ENCODE measurements at places on chromosomes 5 and 9.

GRCh38 chr9:108859459-108860114 lies 2.5 kb upstream of the ACTL7A start:
- no peak for DNase-seq

DNA sequence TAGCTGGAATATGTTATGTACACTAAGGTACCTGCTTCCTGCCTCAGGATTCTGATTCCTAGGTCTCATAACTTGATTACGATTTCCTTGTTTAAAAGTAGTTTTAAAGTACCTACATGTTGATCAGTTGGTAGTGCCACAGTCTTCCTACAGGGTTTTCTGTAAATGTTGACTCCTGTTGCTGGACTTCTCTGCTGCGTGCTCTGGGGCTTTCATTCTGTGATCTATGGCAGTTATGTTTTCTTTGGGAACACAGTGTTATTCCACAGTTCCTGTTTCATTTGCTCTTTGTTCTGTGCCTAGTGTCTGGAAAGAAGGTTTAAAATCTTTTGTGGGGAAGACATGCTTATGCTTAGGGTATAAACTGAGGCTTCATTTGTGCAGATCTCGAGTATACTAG lies 343.5 kb downstream of the PLK2 start:
- DNase-seq, result no peak

DNA sequence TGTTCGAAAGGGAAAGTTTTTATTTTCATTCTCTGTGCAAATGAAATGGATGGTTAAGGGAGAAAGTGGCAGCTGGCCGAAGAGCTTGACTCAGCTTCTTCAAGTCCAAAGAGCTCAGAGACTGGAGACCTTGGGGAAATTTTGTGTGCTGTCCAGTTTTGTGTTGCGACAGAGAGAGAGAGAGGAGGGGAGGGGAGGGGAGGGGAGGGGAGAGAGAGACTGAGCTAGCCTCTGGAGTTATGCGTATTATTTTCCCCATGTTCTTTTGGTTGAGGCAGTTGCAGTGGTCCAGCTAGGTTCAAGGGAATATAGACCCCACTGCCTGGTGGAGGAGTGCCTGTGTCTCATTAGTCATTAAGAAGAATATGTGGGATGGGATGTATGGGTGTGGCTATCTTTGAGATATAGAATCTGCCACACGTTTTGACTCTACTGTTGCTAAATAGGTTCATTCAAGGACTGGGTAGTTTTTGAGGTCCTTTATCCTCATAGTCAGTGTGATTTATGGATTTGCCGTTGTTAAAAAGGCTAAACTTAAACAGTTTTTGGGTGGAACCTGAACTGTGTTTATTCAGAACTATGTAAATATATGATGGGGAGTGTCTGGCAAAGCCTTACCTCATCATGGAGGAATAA lies 69.7 kb downstream of the ARHGAP26 start:
- DNase-seq, result no peak

GRCh38 chr9:16727452-16728136 lies 142.9 kb downstream of the BNC2 start:
- no peak for DNase-seq

- no peak for DNase-seq
Measured at GRCh38 chr9:72839085-72839484, 113.8 kb downstream of the ALDH1A1 start.

GRCh38 chr9:34380034-34380510 lies 3.4 kb upstream of the MYORG start:
- no peak for DNase-seq

GRCh38 chr9:94802793-94803192 lies 76.3 kb downstream of the AOPEP start:
- no peak for DNase-seq

DNA sequence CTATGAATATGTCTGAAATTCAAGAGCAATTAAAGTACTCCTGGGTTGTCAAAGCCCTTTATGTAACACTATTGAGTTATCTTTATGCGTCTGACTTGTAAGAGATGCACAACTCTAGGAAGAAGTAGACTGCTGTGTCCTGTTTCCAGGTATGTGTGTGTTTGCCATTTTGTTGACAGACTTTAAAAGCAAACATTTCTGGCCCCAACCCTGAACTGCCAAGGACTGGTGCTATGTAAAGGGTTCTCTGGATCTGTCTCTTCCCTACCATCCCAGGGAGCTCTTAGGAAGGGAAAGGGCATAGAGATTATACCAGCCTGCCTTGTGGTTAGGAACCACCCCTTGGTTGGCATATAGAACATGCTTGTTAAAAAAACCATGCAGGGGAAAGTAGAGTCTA lies 12.1 kb downstream of the SLC22A5 start:
- DNase-seq, result no peak

DNA sequence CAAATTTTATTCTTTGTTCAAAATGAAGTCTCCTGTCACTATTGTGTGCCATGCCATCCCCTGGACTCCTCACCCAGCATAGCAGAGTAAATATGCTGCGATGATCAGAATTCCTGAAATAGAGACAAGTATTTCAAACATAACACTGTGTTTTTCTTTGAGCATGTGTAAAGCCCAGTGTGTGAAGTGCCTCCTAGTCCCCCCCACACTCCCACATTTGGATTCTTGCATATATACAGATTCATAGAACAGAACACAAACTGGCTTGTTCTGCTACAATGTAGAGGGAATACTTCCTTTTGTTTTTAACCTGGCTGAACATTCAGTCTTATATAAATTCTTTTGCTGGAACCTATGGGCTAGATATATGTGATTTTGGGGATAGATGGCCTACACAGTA lies 84.9 kb downstream of the NUDT12 start:
- no peak for DNase-seq

DNA sequence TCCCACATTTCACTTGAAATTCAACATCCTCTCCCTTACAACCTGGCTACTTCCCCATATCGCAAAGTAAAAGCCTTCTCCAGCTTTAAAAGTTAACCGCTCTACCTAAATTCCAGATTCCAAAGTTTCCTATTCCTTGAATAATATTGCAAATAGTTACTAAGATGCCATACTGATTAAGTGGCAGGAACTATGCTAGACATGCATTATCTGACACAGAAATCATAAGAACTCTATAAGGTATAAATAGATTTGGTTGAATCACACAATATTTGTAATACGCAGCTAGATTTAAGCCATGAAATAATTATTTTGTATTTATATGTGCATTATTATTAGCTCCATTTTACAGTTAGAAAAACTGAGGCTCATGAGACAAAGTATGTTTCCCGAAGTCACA lies 92.8 kb downstream of the NFIB start:
- no peak for DNase-seq

- DNase-seq, result no peak
Measured at GRCh38 chr5:175060257-175060656, 335.9 kb downstream of the MSX2 start.

GRCh38 chr5:174910245-174910737 lies 185.9 kb downstream of the MSX2 start:
- peak; percentile 50 for DNase-seq

DNA sequence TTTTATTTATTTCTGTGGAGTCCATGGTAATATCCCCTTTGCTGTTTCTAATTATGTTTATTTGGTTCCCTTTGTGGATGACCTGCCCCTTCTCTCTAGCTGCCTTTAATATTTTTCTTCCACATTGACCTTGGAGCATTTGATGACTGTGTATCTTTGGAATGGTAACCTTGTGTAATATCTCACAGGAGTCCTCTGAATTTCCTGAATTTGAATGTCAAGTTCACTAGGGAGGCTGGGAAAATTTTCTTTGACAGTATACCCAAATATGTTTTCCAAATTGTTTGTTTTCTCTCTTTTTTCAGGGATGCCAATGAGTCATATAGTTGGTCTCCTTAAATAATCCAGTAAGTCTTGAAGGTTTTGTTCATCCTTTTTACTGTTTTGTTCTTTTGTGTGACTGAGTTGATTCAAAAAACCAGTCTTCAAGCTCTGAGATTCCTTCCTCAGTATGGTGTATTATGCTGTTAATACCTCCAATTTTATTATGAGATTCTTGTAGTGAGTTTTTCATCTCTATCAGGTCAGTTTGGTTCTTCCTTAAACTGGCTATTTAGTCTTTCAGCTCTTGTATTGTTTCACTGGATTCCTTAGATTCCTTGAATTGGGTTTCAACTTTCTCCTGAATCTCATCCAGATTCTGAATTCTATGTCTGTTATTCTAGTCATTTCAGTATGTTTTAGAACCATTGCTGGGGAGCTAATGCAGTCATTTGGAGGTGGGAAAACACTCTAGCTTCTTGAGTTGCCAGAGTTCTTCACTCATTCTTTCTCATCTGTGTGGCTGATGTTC lies 349.0 kb upstream of the TARS1 start:
- no peak for DNase-seq

DNA sequence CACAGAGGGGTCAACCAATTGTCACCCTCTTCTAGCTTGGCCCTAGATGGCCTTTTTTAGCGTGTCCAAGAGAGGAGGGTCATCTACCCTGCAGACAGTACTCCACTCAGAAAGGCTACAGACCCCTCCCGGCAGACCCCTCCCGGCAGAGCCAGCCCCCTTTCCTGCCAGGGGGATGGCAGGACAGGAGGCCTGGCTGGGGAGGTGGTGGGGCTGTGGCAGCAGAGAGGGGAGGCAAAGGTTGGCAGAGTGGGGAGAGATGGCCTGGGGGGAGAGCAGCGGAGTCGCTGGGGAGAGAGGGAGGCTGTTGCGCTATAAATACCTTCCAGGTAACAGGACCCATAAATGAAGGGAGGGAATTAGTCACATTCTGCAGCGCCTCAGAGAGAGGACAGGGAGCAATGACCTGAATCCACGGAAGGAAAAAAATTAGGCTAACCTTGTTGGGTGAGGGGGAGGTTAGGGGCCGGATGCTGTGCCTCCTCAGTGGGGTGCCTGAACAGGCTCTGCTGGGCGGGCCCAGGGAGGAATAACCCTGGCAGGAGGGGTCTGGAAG lies 32.9 kb upstream of the PSD2 start:
- no peak for DNase-seq

- no peak for DNase-seq
Measured at GRCh38 chr5:31783086-31783645, 144.2 kb downstream of the PDZD2 start.

GRCh38 chr5:64869419-64869818 lies 100.7 kb downstream of the CWC27 start:
- DNase-seq, result no peak

DNA sequence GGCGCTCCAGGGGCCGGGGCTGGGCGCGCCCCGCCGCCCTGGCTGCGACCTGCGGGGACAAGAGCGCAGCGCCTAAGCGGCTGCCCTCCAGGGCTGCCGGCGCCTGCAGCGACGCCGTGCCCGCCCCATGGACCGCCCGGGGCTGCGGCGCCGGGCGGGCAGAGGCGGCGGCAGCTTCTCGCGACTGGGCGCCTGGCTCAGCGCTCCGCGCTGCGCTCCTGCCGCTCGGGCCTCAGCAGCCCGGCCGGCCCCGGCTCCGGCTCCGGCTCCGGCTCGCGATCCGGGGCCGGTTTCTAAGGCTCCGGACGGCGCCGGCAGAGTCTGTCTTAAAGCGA lies at the start of gene PITX1:
TSS of gene PITX1 (minus strand) at position 328 of the 335 bp plus-strand sequence. CDS start 347 bp downstream, outside the sequence.
- no peak for DNase-seq

GRCh38 chr9:73239570-73240265 lies 88.1 kb downstream of the ANXA1 start:
- DNase-seq, result no peak

DNA sequence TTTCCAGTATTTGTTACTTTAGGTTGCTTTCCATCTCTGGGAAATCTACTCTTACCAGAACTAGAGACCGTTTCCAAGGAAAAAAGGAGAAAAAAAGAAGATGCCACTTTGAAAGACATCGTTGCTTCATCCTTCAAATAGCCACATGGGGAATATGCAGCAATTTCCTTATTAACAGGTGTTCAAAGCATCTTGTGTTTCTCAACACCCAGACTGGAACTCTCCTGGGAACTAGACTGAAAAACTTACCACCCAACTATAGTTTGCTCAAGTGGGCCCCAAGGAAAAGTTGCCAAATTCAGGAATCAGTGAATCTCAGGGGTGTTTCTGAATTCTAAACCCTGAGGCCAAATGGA lies 80.0 kb upstream of the JAK2 start:
- DNase-seq, result no peak

DNA sequence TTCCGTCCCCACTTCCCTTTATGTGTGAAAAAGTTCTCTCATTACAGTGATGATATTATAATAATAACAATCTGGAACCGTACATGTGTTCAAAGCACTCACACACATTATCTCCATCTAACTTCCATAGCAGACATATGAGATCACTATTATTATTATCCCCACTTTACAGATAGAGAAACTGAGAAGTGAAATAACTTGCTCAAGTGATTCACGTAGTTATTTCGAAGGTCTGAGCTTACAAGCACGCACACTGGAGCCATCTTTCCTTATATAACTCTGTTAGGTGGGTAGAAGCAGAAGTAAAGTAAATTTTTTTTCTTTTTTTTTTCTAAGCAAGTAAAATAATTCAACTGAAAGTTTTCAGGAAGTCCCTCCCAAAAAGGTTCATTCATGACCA lies 62.9 kb upstream of the PTGER4 start:
- no peak for DNase-seq

DNA sequence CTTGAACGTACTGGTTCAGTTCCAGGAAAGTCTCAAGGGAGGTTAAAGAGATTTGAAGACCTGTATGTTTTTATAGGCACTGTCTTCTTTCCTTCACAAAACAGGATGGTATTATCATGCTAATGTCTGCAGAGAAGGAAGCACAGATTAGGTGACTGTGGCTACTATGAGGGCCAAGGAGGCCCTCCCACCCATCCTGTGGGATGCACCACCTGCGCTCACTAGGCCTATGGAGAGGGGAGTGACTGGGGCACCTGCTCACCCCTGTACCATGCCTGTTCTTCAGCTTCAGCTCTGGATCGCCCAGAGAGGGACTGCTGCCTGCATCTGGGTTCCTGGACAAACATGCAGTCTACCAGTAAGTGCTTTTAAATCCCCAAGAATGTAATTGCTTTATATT lies 469.4 kb downstream of the CCDC171 start:
- DNase-seq, result no peak

All from nucleus accumbens (tissue), 56 donors.